IgD-negative memory B cell (primary cell): ENCODE measurements at places on chromosomes 7 and 10. TPM values are rescaled to one million over a fixed set of nuclear protein-coding genes. Genes with fewer than 3 reads are reported as not detected.

NDUFB2 gene
- 367 TPM for polyA plus RNA-seq

AFAP1L2 gene
- polyA plus RNA-seq: 3.0 TPM

EFCAB10 gene
- polyA plus RNA-seq: not detected

CC2D2B gene
- polyA plus RNA-seq: 0.28 TPM

TMEM106B gene
- polyA plus RNA-seq: 20.7 TPM

NKX6-2 gene
- not detected for polyA plus RNA-seq

GNGT1 gene
- polyA plus RNA-seq: not detected

WNT8B gene
- not detected for polyA plus RNA-seq

UBE2H gene
- 66.3 TPM for polyA plus RNA-seq

CNPY1 gene
- polyA plus RNA-seq: not detected

CCL24 gene
- not detected for polyA plus RNA-seq

SLC13A1 gene
- not detected for polyA plus RNA-seq

MRPL43 gene
- 120 TPM for polyA plus RNA-seq

SPDYE2B gene
- polyA plus RNA-seq: not detected

FAM241B gene
- polyA plus RNA-seq: 1.2 TPM

SEC61A2 gene
- 1.5 TPM for polyA plus RNA-seq

MLXIPL gene
- polyA plus RNA-seq: not detected

SLC39A12 gene
- not detected for polyA plus RNA-seq

PITX3 gene
- not detected for polyA plus RNA-seq

AIFM2 gene
- 4.0 TPM for polyA plus RNA-seq

ZNF25 gene
- polyA plus RNA-seq: 3.2 TPM
